GM23338 (cell line): ENCODE measurements at places on chromosomes 7 and 10. TPM values are rescaled to one million over a fixed set of nuclear protein-coding genes. Genes with fewer than 3 reads are reported as not detected.

DNA sequence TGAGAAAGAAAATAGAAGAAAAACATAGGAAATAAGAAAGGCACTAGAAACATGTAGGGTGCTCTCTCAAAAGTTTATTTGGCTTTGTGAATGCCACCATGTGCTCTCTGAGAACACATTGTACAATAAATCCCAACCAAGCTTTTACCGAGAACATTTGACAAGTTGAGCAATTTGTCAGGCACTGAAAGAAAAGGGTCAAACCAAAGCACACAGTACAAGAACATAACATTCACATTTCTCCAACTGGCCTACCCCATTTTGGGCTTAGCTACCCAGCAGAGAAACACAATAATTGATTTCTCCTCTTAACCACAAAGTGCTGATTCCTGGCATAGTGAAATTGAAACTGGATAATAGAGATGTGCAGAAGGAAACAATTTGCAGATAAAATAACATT is 69.2 kb upstream of the SLC39A12 start:
- H3K27ac ChIP-seq: no peak overlapping the region
- H3K27me3 ChIP-seq: no peaks in the 10 kb centered on the region
- DNase-seq: no peak
- H3K4me1 ChIP-seq: no peaks in the 10 kb centered on the region

DNA sequence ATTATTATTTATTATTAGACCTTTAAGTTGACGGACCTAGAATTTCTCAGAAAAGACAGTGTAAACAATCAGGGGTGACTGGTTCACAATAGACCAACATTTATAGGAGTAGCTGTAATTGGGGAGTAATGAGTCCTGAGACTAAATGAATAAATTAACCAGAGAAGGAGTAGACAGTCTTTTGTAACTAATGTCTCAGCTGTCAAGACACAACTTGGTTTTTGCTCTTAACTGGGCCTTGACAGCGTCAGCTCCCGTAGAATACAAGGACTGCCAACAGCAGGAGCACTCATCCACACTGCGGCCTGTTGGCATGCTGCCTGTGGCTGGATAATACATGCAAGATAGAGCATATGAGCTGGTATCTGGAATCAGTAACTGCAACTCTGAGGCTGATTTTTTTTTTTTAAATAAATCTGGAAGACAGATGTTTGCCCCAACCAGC is 123.9 kb downstream of the CACNA2D1 start:
- peaks cover 22% of the 10 kb centered on the region for H3K4me1 ChIP-seq
- no peak for DNase-seq
- no peak overlapping the region for H3K4me3 ChIP-seq
- no peaks in the 10 kb centered on the region for H3K27me3 ChIP-seq
- H3K27ac ChIP-seq: no peak overlapping the region

RASSF4 gene
- 10.3 and 12.4 TPM in 2 replicates for total RNA-seq

NUTM2B gene
- total RNA-seq: 0.35 TPM in 1 of 2 replicates, not detected in the other

NKX6-2 gene
- total RNA-seq: 0.24 TPM in 1 of 2 replicates, not detected in the other

TFR2 gene
- 4.2 and 5.6 TPM in 2 replicates for total RNA-seq
